ENCODE measurements at places on chromosomes 6 and 20.

GRCh38 chr20:54129350-54129749, 44.4 kb downstream of the CYP24A1 start:
- DNase-seq = no peak

GRCh38 chr6:35043381-35044130, 97.6 kb downstream of the TCP11 start:
- DNase-seq = no peak

DNA sequence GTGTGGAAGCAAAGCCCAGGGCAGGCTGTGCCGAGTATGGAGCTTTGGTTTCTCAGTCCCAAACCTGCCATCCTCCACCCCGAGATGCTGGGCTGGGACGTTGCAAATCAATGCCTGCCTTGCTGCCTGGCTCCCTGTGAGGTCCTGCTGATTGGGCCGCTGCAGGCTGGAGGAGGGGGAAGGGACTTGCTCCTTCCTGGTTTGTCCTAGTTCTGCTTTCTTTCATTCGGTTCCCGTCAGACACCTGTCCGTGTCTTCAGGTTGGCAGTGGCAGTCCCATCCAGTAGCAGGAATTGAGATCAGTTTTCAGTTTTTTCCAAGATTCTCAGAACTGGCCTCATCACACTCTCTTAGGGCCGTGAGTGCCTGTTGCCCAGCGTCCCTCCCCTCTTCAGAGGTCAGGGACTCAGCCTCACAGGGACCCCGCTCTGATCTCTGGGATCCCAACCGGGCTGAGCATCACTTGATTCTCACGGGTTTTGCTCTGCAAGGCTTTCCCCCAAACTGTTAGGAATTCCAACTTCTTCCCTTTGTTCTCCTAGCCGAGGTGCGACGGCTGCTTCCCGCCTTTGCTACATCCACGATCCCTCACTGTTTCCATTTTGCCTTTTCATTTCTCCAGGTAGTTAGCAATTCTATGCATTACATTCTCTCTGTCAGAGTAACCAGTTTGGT, 24.2 kb upstream of the TAGAP start:
- no peak for DNase-seq

DNA sequence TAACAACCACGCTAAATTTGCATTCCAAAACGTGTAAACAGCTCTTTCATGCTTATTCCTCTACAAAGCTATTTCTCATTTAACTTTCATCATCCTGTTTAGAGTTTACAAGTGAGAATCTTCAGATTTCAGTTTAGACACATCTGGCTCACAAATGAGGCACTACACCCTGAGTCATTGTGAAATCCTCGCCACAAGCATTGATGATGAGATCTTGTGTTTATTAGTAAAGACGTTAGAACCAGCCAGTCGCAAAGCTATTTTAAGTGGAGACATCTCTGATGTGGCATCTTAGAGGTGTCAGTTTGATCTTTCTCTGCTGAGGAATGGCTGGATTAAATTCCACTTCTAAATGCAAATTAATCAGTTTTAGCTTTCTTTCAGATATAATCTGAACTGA, 8.3 kb upstream of the ISM1 start:
- no peak for DNase-seq

DNA sequence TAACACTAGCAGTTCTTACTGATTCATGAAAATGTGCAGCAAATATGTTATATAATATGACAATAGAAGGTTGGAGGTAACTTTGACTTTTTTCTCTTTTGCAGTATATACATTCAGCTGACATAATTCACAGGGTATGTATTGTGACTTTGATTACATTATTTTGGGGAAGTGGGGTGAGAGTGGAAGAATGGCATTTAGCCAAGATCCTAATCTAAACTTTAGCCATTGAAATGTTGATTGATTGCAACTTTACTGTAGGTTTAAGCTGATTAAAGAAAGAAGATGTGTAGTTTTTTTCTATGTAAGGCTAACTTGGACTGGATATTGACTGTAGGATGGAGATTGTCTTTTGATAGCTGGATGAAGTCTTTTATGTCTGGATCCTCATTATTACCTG, 46.0 kb downstream of the MAPK14 start:
- DNase-seq = no peak

DNA sequence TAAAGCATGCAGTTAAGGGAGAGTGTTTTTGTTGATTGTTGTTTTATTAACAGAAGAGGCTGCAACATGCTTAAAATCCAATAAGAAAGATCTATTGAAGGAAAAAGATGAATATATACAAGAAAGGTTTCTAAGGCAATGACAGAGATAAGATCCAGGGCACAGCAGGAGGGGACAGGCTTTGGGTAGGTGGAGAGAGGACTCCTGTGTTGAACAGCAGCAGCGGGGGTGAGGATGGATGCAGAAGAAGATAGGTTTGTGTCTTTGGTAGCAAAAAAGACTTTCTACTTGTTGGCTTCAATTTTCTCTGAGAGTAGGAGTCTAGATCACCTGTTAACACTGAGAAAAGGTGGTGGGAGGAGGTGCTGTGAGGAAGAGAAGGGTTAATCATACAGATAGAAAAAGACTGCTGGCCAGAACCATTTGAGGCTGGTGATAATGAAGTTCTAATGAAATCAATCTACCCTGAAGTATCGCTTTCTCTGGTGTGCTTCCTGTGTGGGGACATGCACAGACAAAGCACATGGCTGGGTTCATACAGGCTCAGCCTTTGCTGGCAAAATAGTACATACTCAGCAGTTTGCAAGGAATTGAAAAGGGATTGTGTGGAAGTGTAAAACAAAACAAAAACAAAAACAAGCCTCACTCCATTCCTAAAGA, 17.2 kb upstream of the DST start:
- DNase-seq = no peak

GRCh38 chr6:21599051-21599696, 5.6 kb downstream of the SOX4 start:
- no peak for DNase-seq

Measured in stimulated activated CD8-positive, alpha-beta memory T cell treated with anti-CD3 and anti-CD28 coated beads, Interleukin-15, amount 100 ng/mL, for 4 hours (primary cell).